ENCODE measurements at places on chromosomes 16 and 17. TPM values are rescaled to one million over a fixed set of nuclear protein-coding genes. Genes with fewer than 3 reads are reported as not detected.
A peak's percentile ranks its signal among the peaks of the same experiment; 100 is the strongest.

GRCh38 chr17:83047182-83047478, 32.3 kb upstream of the METRNL start:
- no peak for DNase-seq

- DNase-seq = no peak
Observed at GRCh38 chr16:12390644-12391043, 413.0 kb downstream of the CPPED1 start.

GRCh38 chr17:8175795-8176196, 384 bp downstream of the TMEM107 start:
- DNase-seq = no peak

- DNase-seq = no peak
Observed at GRCh38 chr17:50855708-50856330, 10.3 kb downstream of the TOB1 start.

SLC4A1 gene
- total RNA-seq = 47.6 TPM

- DNase-seq = no peak
Observed at GRCh38 chr17:38590988-38591758, 14.6 kb downstream of the SRCIN1 start.

PMP22 gene
- 2,465 TPM for total RNA-seq

SDR42E2 gene
- not detected for total RNA-seq

TNFRSF17 gene
- not detected for total RNA-seq

DNA sequence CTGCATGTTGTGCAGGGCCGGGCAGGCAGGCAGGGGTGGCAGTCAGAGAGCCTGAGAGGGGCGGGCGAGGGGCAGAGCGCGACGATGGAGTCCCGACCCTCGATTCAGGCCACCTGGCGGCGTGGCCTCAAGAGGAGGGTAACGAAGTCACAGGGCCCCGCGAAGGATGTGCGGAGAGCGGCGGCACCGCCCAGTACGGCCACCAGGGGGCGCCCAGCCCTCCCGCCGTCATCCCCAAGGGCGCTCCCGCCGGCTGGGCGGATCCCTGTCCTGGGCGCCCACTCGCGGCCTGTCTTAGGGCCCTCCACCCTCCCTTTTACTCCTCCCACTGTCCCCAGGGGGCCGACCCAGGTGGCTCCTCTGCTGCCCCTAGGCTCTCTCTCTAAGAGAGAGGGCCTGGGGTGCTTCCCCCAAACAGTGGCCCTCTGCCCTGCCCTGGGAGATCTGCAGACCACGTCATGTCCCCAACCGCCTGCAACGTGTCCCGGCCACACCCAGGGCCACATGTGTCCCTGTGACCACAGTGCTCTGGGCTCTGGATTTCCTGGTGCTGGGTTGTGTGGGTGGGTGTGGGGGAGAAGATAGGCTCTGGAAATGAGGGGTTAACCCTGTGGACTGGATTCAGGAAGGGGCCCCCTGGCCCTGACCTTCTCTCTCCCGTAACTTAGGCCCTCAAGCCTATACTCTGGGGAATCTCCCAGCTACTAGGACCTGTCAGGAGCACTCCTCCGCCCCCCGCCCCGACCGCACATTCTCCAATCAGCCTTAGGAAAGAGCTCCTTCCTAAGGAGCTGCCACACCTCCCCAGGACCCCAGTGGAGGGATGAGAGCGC, 5.9 kb downstream of the DPEP2 start:
- DNase-seq = peak; percentile 86

DNA sequence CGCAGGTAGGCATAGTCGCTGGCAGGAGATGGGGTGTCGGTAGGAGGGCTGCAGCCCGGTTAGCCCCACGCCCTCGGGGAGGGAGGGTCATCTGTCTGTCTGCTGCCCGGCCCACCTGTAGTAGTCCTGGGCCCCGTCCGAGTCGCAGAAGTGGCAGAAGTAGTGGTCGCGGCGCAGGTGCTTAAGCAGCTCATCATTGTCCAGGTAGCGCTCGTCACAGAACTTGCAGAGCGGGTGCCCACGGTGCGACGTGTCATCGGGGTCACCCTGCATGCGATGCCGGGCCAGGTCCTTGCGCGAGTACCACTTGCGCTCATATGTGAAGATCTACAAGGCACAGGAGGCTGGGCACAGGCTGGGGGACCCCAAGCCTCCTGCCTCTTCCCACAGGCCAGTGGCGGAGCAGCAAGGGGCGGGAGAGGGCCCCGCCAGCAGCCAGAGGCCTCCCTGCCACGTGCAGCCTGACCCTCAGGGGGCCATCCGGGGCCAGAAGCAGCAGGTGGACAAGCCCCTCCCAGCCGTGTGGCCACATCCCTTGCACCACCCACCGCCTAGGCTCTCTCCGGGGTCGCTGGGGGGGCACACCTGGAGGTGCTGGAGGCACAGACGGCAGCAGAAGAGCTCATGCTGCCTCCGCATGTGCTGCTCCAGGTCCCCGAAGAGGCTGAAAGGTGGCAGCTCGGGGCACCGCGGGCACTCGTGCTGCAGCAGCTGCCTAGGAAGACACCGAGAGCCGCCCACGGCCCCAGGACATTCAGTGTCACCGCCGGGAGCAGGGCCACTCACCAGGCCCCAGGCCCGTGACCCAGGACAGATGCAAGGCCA, 7.0 kb downstream of the ZNF598 start:
- DNase-seq = no peak

GRCh38 chr17:17403899-17404576, 72.8 kb upstream of the MED9 start:
- DNase-seq = no peak

ASGR2 gene
- 1.1 TPM for total RNA-seq

DNA sequence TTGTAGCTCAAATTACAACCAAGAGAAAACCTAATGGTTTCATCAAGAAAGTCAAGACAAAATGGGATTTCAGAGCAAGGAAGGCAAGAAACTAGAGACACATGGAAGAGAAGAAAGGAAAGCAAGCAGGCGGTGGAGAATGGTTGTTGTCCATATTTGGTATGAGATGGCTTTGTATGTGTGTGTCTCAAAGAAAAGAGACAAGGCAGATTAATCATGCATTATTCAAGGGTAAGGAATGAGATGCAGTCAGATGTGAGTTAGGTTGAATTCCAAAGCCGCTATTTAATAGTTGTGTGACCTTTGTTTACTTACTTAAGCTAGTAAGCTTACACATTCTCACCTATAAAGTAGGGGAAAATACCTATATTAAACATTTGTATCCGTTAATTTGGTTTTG, 1029.6 kb downstream of the CDH11 start:
- no peak for DNase-seq

DNA sequence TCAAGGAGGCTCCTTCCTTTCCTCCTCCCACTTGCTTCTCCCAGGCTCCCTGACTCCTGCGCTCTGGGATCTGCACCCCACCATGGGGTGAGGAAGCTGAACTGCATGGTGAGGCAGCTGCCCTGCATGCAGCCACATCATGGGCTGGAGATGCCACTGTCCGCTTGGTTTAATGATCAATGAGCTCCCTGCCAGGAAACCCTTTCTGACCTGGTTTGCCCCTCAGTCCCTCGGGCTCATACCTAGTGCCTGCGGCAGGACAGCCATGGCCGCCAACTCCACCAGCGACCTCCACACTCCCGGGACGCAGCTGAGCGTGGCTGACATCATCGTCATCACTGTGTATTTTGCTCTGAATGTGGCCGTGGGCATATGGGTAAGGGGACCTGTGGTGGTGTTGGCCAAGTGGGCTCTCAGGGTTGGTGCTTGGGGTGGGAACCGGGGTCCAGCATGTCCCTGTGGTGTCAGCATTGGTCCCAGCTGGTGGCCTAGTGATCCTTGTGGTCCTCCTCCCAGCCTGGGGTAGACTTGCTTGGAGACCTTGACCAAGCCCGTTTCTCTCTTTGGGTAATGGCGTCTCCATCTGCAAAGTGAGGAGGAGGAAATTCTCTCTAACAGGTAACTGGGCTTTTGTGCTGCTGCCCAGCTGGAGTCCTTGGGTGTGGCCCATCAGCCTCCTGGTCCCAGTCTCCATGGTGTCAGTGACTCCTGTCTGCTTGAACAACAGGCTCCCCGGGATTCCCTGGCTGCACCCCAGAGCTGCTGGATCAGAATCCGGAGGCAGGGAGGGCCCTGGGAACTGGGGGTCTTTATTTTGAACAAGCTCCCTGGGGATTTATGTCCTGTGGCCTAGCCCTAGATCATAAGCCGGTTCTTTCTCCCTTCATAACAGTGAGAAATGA, at the start of gene SLC5A10:
TSS of gene SLC5A10 (plus strand) at position 225 of the 902 bp plus-strand sequence. CDS start at position 266, 41 bp downstream.
- no peak for DNase-seq

DNA sequence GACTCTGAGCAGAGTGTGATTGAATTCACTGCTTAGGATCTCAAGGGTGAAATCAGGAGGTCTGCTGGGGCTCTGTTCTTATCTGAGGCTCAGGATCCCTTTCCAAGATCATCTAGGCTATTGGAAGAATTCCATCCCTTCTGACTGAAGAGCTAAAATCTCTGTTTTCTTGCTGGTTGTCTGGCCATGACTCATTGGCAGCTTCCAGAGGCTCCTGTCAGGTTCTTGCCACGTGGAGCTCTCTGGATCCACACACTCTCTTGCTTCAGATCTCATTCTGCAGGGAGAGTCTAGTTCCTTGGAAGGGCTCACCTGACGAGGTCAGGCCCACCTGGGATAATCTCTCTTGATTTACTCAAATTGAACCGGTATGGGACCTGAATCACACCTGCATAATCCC, 930.7 kb downstream of the CDH8 start:
- DNase-seq = no peak

GRCh38 chr17:80122026-80122575, 20.7 kb downstream of the GAA start:
- peak; percentile 51 for DNase-seq

DNA sequence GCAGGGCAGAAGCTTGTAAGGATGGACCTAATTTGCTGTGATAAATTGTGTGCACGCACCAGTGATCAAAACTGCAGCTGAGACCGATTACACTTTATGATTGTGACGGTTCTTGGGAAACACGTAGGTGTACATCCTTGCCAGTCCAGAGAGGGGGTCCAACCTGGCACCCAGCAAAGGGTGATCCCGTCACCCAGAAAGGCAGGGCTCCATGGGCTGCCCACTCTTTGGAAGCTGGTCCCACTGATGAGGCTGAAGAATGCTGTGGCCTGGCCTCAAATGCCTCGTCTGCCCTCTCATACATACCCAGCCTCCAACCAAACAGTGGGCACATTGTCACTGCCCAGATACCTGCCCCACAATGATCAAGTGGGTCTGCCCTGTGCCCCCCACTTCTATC, 132.0 kb downstream of the C16orf78 start:
- no peak for DNase-seq

DNA sequence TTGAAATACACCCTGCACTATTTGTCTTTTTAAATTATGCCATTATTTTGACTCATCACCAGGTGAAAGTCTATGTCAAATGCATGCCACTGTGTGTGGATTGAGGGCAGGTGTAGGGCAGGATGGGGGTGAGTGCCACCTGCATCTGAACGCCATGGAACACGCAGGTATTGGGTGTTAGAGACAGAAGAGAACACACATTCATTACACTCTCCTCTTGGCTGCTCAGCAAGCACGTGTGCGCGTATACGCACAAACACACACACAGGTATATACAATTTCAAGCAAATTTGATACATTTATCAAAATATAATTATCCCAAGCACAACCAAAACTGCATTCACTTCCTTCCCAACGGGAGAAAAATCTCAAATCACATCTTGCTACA, 268.9 kb downstream of the NTN1 start:
- DNase-seq = no peak

DNA sequence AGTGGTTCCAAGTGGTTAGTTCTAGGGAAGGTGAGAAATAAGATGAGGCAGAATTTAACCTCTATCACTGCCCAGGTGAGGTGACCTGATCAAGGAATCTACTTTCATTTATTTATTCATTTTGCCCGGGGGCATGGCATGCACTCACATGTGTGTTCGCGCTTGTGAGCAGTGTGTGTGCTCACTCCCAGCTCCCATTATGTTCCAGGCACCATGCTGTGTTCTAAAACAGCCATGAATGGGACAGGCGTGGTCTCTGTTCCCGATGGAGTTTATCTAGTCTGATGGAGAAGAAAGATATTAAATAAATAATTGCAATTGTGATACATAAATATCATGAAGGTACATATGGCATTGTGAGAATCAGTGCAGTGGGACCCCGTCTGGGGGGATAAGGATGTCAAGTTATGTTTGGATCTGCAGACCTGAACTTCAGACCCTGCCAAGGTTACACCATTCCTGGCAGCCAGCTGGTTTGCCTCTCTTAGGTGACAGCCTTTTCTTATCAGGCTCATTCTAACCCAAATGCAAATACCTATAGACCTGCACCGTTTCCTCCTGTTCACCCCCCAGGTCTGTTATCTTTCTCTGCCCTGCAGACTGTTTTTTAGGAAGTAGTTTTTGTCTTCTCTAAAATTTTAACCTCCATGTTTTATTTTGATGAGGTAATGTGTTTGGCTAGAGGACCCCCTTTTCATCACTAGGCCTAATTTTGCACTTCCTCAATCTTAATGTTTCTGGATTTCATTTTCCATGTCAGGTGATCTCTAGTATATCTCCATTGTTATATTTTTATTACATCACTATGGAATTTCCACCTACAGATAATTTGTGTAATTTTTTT, 11.8 kb downstream of the CYB5B start:
- DNase-seq = no peak
